ENCODE measurements at places on chromosomes 1 and 21.

- DNase-seq = no peak
Measured at GRCh38 chr1:155051777-155052398, 772 bp downstream of the ADAM15 start.

- DNase-seq = no peak
Measured at GRCh38 chr1:203627398-203627797, 766 bp downstream of the ATP2B4 start.

DNA sequence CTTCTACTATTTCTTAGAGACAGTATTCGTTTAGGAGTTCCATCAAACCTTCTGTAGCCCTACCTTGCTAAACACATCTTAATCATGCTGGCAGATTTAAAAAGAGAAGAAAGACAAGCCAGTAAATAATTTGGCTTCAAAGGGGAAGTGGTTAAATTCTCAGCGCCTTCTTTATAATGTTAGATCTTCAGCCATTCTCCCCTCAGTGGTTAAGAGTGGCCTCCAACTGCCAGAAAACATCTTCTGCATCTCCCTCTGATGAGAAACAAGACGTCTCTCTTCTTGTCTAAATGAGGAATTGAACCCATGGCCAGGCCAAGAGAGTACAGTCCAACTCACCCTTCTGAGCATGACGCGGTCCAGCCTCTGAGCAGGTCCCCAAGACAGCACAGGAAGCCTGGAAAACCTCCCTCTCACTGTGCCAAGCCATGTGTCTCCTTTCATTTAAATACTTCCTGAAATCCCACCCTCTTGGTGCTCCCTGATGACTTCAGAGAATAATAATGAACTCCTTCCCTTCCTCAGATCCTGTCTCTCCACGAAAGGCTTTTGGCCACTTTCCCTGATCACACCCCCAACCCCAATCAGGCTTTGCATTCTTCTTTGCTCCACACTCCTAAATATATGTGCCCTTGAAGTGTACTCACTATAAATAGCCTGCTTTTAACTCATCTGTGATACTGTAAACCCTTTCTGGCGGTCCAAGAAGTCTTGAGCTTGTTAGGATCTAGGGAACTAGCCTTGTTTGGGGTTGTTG, 16.4 kb upstream of the LRRC52 start:
- no peak for DNase-seq

- no peak for DNase-seq
Measured at GRCh38 chr21:16707274-16707673, 805.6 kb upstream of the CXADR start.

DNA sequence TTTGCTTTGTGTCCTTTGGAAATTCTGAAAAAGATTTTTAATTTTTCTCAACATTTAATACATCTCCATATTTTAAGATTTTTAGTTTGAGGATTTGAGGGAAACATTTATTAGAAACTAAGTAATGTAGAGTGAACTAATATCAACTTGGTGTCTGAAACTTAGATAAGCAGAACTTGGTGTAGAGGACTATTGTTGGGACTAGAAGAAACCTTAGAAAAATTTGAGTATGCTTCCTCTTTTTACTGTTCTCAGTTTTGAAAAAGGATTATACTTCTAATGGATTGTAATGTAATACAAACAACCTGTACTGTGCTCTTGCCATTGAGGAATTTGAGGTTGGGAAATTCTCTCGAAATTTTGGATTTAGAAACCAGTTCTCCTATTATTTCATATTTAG, 2.4 kb downstream of the FNBP1L start:
- no peak for DNase-seq

DNA sequence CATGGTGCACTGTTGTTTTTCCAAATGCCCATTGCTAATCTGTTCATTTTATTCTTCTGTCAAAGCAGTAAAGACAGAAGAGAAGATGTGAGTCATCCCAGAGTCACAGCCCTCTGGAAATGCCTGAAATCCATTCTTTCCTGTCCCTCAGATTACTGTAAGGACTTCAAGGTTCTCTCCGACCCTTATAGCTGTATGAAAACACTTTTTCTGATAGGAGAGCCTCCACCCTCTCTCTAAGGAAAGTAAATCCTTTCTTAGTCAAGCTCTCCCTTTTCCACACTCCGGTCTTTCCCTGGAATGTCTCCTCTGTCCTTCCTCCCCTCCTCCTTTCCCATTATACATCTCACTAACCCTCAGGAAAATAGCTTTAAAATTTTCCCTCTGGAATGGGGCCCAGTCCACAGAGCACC, 3.5 kb upstream of the PRDX6 start:
- no peak for DNase-seq

DNA sequence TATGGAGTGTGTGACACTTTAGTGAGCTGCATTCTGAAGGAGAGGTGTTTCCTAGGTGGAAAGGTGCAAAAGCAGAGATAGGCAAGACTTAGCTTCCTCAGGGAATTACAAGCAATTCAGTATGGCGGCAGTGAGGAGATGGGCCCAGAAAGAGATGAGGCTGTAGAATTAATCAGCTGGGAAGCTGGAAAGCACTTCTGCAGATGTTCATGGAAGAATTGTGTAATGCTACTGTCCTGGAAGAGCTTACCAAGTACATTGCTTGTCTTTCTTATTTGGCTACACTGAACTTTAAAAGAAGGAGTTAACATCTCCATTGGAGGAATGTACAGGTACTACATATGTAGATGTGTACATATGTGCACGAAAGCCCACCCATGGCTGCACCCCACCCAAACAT, 103.7 kb upstream of the DPT start:
- no peak for DNase-seq

- DNase-seq = no peak
Measured at GRCh38 chr1:37661401-37661800, 26.7 kb upstream of the RSPO1 start.

DNA sequence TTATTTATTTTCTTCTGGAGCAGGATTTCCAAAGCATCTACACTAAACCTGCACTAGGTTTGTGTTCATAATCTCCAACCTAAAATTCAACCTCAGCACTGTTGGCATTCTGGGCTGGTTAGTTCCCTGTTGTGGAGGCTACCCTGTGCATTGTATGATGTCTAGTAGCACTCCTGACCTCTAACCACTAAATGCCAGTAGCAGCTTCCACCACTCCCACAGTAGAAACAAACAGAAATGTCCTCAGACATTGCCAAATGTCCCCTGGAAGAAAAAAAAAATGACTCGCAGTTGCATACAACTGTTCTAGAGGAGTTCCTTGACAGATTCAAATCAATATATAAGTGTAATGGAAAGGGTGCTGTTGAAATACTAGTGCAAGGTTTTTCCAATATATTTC, 18.9 kb downstream of the GRIK1 start:
- no peak for DNase-seq

GRCh38 chr1:223066415-223066814, 76.6 kb downstream of the TLR5 start:
- no peak for DNase-seq

DNA sequence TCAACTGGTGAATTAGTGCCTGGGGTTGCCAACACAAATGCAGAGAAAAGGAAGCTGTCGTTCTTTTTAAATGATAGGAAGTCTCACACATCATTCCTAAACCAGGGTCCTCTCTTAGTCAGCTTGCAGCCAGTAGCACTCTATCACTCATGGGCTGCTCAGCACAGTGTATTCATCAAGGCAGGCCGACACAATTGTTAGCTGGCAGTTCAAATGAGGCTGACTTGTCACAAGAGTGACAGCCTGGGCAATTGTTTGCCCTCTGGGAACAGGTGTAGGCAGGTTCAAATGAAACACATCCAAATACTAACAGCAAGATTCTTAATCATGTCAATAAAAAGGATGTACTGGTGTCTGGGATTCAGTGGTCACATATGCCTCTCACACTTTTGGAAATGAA, 76.9 kb downstream of the ERICH3 start:
- DNase-seq = no peak

- DNase-seq = no peak
Measured at GRCh38 chr21:34216718-34217032, 143.3 kb downstream of the MRPS6 start.

- no peak for DNase-seq
Measured at GRCh38 chr1:28395181-28395580, 25.6 kb downstream of the PHACTR4 start.

DNA sequence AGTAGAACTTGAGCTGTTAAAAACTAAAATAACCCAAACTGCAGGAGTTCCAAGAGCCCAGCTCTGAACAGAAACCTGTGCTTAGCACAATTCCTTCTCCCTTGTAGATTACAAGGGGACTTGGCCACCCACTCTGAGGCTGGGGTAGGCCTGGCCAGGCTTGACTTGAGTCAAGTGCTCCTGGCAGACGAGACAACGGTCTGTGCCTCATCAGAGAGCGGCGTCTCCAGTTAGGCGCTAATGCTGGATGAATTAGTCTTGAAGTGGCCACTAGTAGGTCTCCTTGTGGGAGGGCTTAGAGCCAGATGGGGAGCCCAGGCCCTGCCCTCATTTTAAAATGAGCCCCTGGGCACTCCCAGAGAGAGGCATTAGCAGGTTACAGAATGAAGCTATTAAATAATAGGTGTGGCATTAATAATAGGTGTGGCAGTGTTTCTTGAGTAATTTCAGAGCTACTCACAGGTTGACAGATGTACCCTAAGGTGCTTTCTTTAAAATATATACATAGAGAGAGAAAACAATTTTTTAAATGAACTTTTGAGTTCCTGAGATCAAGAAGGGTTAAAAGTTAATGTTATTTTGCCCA, 1.1 kb downstream of the EEIG2 start:
- peak; percentile 44 for DNase-seq

DNA sequence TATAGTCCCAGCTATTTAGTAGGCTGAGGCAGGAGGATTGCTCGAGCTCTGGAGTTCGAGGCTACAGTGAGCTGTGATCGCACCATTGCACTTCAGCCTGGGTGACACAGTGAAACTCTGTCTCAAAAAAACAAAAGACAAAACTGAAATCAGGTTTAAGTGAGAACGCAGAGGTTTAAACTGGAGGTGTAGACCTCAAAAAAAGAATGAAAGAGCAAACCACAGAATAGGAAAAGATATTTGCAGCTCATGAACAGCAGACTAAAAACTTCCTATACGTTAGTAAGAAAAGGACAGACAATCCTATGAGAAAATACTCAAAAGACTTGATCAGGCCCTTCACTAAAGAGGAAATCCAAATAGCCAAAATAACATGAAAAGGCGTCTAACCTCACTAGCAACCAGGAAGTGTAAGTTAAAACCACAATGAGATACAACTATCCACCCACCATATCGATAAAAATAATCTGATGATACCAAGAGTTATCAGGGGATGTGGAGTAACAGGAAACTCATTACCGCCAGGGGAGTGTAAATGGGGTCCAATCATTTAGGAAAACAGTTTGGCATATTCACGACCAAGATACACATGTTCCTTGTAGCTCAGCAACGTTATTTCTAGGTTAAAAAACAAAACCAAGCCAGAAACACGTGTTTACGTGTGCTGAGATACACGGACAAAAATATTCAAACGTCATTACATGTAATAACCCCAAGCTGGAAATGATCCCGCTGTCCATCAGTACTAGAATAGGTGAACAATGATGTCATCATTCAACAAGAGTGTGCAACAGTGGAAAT, 9.8 kb downstream of the TNFRSF9 start:
- no peak for DNase-seq

DNA sequence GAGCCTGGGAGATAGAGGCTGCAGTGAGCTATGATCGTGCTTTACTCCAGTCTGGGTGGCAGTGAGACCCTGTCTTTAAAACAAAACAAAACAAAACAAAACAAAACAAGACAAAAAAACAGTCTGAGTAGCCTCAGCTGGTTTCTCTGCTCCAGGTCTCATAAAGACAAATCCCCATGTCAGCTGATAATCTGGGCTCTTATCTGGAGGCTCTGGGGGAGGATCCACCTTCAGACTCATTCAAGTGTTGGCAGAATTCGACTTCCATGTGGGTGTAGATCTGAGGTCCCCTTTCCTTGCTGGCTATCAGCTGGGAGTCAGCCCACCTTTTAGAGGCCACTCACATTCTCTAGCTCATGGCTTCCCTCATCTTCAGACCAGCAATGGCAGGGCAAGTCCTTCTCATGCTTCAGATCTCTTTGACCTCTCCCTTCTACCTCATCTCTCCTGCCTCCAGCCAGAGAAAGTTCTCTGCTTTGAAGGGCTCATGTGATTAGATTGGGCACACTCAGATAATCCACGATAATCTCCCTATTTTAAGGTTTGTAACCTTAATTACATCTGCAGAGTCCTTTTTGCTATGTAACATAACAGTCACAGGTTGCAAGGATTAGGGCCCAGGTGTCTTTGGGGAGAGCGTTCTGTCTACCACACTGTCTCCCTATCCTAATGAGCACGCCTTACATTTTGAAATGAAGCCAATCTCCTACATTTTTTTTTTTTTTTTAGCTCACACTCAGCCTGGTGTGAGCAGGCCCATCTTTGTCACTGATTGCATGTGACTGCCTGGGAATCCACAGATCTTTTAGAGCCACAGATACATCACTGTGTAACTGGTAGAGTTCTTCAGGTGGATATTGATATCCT, 7.5 kb upstream of the PYCR2 start:
- no peak for DNase-seq

DNA sequence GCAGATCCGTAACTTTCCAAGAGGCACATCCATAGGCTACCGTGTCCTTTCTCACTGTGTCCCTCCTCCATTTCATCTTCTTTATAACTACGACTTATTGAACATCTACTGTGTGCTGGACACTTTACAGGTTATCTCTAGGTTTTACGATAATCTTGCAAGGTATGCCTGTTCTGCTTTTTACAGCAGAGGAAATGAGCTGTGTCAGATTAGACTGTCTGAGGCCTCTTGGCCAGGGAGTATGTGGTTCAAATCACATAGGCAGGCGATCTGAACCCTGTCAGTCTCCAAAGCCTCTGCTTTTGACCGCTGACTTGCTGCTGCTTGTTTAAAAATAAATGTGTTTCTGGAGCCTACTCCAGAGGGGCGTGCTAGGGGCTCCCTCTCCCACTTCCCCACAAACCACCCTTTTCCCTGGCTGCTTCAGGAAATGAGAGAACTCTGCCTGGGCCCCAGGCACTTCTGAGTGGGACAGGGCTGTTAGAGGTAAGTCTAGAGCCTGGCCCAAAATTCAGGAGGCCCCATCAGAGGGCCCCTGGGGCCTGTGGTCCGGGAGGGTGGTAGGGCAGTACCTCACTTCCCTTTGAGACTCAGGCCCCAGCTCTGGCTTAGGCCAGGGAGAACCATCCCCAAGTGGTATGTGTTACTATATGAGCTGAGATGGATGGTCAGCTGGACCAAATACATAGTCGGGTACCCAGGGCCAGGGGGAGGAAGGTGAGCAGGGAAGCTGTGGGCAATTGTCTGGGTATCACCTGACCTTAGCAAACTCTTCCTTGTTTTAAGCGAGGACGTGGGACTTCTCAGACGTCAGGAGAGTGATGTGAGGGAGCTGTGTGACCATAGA, 4.4 kb downstream of the PSEN2 start:
- no peak for DNase-seq

DNA sequence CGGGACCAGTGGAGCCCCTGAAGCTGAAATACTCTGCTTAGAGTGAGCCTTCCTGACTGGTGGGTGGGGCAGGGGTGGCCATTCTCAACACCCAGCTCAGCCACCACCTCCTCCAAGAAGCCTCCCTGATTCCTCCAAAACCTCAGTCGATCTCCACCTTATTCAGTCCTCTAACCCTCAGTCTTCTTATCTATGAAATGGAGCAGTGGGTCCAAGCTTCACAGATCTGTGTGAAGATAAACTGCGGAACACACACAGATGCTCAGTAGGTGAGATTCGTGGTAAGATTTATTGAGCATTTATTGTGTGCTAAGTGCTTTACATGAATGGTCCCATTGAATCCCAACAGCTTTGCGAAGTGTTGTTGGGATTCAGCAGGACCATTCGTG, 93.1 kb upstream of the RUNX3 start:
- DNase-seq = no peak

GRCh38 chr21:26766826-26767325, 78.3 kb downstream of the ADAMTS1 start:
- DNase-seq = no peak
